GM10248 (cell line): ENCODE measurements at places on chromosomes 7 and 10.

DNA sequence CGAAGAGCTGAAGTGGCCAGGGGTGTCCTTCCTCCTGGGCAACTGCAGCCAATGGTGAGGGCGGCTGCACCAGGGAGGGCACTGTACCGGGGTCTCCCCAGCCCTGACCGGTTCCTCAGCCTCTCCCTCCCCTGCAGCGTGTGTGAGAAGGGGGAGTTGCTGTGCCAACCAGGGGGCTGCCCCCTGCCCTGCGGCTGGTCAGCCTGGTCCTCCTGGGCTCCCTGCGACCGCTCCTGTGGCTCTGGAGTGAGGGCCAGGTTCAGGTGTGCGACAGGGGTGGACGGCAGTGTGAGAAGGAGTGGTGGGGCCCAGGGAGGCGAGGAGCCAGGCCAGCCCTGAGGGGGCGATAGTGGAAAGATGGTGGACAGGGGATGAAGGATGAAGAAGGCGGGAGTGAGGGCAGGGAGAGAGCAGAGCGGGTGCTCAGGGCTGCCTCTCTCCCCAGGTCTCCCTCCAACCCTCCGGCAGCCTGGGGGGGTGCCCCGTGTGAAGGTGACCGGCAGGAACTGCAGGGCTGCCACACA lies 30.2 kb upstream of the ZNF467 start:
- no peak for DNase-seq

DNA sequence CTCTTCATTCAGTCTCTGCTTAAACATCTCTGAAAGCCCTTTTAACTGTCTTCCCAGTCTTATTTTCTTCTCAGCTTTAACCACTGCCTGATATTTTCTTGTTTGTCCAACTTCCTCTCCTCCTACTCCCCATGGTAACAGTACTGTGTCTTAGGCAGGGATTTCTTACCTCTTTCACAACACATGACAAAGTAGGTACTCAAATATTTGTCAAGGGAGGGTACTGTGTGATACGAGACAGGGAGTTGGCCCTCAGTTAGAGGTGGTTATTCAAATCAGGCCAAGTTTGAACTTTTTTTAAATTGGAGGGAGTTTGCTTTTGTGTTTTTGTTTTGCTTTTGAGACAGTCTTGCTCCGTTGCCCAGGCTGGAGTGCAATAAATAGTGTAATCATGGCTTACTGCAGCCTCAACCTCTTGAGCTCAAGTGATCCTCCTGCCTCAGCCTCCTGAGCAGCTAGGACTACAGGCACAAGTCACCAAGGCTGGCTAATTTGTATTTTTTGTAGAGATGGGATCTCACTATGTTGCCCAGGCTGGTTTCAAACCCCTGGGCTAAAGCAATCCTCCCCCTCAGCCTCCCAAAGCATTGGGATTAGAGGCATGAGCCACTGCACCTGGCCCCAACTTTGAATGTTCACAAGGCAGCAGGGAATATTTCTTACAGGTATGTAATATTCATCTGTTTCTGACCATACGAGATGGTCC lies 2.5 kb upstream of the KPNA7 start:
- DNase-seq: no peak

DNA sequence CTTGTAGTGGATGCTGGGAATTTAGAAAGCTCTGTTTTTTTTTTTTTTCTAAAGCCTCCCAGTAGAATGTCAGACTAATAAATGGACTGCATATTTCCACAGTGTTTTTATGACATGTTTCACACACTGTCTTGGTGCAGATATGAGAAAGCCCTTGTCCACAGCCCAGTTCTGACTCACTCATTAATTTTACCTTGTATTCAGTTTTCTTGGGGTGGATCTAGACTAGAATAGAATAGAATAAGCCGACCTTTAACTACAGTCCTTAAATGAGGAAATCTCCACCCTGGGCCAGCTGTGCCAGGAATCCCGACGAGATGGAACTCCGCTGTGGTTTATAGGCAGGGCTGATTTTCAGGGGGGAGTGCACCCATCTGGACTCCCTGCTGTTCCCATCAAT lies 274.7 kb downstream of the NRG3 start:
- no peak for DNase-seq

DNA sequence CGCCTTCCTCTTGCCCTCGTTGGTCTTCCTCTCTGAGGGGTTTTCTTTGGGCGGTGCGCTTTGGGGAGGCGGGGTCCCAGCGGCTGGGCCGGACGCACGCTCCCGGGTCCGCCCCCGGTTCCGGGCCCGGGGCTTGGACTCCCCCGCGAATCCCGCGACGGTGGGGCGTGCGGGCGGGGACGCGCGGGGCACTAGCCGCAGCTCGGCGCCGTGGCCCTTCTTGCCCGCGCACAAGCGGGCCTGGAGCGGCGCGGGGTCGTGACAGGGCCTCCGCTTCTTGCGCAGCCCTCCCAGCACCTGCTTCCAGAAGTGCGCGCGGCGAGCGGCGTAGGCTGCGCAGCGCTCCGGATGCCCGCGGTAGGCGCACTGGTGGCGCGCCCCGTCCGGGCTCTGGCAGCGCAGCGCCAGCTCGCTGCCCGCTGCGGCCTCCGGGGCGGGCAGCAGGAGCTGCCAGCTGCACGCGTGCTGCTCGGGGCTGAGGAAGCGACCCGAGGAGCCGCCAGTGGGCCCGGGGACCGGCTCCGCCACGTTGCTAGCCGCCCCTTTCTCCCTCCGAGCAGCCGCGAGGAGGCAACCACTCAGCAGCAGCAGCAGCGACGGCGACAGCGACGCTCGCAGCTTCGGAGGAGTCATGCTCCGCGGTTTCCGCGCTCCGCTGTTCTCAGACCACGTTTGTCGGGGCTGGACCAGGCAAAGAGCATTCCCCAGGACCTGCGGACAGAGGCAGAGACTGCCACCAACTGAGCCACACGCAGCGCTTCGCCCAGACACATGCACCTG lies 759 bp downstream of the FGFBP3 start:
- DNase-seq: peak; percentile 86

- DNase-seq: no peak
These were observed 12.4 kb downstream of the ANTXRL start for GRCh38 chr10:46299286-46299535.

GRCh38 chr10:43820663-43821062 lies 172.0 kb upstream of the ZNF32 start:
- DNase-seq: no peak

DNA sequence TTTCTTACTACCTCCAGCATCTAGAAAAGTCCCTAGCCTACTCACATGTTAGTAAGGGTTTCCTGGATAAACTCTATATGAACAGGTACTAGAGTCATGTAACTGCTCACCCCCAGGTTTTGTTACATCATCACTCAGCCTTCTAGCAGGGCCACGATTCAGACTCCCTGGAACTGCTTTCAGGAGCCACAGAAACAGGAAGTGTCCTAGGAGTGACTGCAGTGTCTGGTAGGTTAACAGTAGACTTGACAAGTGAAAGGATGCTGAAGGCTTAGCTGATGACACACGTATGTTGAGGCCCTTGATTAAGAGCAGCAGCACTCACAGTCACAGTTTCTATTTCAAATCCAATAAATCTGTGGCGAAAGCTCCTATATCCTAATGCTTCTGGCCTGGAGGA lies 101.2 kb downstream of the DNMBP start:
- no peak for DNase-seq

GRCh38 chr10:48729941-48730457 lies 45.3 kb downstream of the WDFY4 start:
- no peak for DNase-seq

DNA sequence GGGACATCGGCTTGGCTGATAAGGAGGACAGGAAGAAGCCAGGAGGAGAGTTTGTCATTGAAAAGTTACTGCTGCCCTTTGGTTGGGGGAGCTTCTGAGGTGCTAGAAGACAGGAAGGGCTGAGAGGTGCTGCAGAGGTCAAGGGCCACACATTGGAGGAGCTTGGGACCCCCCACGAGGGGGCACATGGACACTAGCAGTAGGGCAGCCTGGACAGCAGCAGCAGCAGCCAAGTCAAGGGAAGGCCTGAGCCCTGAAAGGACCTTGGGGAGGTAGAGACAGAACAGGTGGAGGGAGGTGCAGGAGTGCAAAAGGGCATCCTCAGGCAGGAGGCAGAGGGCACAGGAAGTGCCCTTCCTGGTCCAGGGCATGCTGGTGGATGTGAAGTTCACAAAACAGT lies 439.7 kb upstream of the IGFBP3 start:
- no peak for DNase-seq

DNA sequence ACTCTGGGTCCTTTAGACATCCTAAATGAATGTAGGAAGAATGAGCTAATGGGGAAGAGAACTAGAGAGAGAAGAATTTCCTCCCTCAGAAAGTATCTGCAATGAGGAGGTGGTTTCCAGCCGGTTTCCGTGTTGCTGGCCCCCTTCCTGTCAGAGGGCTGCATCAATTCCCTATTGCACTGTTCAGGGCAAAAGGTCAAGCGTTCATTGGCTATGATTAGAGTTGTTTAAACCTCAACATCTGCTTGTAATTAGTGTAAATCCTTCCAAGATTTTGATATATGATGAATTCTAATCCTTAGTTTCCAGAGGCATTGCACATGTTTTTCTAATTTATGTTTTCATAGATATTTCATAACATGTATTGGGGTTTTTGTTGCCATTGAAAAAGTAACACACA lies 107.3 kb upstream of the SGCE start:
- no peak for DNase-seq

DNA sequence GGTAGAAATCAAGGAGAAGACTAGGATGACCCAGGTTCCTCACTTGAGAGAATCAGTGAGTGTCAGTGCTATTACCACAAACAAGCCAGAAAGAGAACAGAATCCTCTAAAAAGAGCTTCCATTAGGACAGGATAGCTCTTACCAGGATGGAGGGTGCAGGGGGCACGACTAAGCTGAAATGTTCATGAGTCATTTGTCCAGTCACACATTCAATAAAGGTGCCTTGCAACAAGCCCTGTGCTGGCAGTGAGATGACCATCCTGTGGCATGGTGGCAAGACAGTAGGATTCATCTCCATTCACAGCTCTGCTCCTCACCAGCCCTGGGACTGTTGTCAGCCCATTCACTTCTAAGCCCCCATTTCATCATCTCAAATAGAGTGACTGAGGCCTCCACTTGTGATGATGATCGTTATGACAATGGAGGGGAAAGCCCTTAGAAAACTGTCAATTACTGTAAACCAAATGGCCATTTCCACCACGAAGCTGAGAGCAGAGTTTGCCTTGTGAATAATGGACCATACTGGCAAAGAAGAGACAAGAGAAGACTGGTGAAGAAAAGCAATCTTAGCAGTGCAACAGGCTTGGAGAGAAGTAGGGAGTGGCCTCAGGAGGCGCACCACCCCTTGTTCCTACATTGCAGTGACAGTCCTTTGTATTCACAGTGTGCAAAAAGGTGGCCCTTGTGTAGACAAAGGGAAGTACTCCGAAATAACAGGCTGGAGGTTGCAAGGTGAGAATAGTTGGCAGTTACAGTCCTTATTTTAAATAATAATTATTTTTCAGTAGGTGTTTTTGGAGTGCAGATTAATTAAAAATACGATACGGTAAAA lies 9.0 kb upstream of the WIPF3 start:
- no peak for DNase-seq

DNA sequence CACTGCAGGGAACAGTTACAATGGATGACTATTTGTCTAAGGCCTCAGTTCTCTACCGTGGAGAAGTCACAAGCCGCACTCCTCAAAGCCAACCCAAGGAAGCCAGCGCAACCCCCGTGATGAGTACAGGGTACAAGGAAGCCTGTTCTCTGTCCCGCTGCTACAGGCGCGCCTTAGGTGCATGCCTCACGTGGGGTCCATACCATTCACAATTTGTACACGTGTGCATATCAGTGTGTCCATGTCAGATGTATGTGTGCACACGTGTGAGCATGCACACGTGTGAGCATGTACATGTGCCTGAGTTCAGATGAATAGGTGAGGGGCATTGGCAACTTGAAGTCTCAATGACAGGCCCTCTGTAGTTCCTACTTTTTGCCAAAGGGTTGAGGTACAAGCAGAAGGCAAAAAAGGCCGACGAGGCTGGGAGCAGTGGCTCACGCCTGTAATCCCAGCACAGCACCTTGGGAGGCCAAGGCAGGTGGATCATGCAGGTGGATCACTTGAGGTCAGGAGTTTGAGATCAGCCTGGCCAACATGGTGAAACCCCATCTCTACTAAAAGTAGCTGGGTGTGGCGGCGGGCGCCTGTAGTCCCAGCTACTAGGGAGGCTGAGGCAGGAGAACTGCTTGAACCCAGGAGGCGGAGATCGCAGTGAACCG lies 62.8 kb downstream of the CTBP2 start:
- no peak for DNase-seq

GRCh38 chr10:36766940-36767339 lies 358.5 kb upstream of the ANKRD30A start:
- no peak for DNase-seq

GRCh38 chr7:5838761-5839500 lies 41.7 kb upstream of the OCM start:
- DNase-seq: no peak

- DNase-seq: no peak
These were observed 170.0 kb downstream of the PTPN20 start for GRCh38 chr10:47081264-47081663.

DNA sequence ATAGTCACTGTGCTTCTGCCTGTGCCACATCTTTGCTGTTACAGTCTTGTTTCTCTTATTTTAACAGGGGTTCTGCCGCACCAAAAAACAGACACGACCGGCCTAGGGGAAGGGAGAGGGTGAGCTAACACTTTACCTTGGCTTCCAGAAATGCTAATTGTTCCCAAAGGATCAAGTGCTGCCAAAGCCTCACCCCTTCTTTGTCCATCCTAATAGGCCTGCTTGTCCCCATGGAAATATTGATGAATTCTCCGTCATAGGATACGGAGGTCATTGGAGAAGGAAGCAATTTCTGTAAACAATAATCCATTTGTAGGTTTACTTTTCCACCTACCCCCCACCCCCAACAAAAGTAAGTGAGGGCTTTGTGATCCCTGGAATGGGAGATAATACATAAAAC lies 567.3 kb downstream of the KCNMA1 start:
- no peak for DNase-seq

DNA sequence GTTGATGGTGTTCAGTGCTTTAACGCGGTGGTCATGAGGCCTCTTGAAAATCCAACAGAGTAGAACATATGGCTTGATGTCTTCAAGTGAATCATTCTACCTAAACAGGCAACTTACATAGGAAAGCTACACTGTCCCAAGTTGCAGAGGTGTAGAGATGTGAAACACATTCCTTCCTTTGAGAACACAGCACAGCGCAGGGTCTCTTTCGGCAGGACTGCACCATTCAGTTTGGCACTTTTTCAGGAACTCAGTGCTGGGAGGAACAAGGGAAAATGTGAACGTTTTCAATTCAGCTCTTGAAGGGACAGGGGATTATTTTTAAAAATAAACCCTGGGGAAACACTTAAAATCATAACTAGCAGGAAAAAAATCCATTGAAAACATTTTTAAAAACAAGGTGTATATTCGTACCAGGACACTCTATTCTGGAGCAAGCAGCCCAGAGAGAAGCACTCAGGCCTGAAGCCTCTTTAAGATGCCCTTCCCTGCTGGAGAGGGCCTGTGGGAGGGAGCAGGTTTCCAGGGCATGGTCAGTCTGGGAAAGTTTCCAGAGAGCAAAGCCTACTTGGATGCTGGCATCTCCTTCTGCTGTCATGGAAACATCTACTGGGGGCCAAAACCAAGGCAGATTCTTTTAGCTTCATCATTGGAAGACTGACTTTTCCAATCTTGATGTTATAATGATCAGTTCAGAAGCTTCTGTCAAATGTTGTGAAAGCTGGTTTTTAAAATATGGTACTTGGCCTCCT lies 60.4 kb upstream of the NPVF start:
- no peak for DNase-seq
